Stimulated activated CD4-positive, alpha-beta T cell treated with anti-CD3 and anti-CD28 coated beads, Interleukin-15, amount 100 ng/mL, for 48 hours (primary cell): ENCODE measurements at places on chromosomes 12 and 14.

DNA sequence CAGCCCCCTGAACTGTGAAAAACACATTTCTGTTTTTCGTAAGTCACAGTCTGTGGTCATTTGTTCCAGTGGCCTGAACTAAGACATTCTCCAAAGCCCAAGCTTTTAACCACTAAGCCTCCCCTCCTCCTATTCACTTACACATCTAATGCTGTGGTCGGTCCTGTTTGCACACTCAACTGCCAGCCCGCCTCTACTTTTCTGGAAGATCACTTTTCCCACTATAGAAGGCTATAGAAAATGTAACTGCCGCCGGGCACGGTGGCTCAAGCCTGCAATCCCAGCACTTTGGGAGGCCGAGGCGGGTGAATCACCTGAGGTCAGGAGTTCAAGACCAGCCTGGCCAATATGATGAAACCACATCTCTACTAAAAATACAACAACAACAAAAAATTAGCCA, 524.7 kb upstream of the TMEM132C start:
- no peak for DNase-seq

- DNase-seq = no peak
Measured at GRCh38 chr14:104392396-104393198, 187.0 kb upstream of the C14orf180 start.

DNA sequence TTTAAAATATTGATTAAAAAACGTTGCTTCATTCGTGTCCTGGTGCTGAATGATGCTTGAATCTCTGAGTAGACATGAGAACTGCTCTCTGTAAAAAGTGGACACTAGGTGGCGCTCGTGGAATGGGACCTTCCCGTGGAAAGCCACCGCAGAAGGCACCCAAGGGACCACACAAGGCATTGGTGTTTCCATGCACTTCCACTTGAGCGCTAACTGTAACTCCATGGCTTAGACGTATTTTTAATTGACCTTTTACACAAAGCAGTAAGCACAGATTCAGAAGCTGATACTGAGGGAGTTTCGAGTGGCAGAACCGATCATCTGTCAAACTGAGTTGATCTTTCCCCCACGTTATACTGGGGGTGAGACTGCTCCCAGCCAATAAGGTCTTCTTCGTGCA, 135.3 kb downstream of the PRKCH start:
- DNase-seq = peak; percentile 80

GRCh38 chr12:14619741-14620501, 52.2 kb upstream of the PLBD1 start:
- no peak for DNase-seq

- no peak for DNase-seq
Measured at GRCh38 chr14:22319526-22320361, 269.3 kb downstream of the DAD1 start.

- no peak for DNase-seq
Measured at GRCh38 chr14:101556131-101556530, 5.2 kb upstream of the DIO3 start.

- no peak for DNase-seq
Measured at GRCh38 chr12:19095756-19096480, 33.6 kb upstream of the PLEKHA5 start.

GRCh38 chr12:103493199-103493598, 2.6 kb downstream of the C12orf42 start:
- no peak for DNase-seq

DNA sequence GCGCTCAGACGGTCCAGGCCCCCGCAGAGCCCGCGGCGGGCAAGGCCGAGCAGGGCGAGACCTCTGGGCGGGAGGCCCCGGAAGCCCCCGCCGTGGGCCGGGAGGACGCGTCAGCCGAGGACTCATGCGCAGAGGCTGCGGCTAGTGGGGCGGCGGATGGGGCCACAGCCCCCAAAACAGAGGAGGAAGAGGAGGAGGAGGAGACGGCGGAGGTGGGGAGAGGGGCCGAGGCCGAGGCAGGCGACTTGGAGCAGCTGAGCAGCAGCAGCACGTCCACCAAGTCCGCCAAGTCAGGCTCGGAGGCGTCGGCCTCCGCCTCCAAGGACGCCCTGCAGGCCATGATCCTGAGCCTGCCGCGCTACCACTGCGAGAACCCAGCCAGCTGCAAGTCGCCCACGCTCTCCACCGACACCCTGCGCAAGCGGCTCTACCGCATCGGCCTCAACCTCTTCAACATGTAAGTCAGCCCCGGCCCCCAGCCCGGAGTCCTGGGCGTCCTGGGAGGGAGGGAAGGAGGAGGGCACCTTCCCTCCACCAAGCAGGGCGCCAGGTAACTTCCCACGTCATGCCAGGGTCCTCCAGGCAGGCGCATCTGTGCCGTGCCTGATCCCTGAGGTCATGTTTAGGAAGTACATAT, 72.4 kb downstream of the IQSEC3 start:
- no peak for DNase-seq

GRCh38 chr12:22334410-22335100, at the start of gene ST8SIA1:
Gene ST8SIA1 (minus strand): TSS chr12:22334707. CDS start chr12:22334232, 475 bp downstream.
- DNase-seq = peak; percentile 15

- peak; percentile 22 for DNase-seq
Measured at GRCh38 chr12:10304161-10304574, 3.5 kb upstream of the KLRD1 start.

- no peak for DNase-seq
Measured at GRCh38 chr12:47268501-47269454, 189.0 kb upstream of the AMIGO2 start.

GRCh38 chr12:118377021-118377883, 897 bp downstream of the SUDS3 start:
- DNase-seq = no peak

GRCh38 chr12:124423761-124424515, 129.0 kb downstream of the RFLNA start:
- no peak for DNase-seq

- no peak for DNase-seq
Measured at GRCh38 chr12:76920172-76921099, 41.6 kb upstream of the CSRP2 start.

- no peak for DNase-seq
Measured at GRCh38 chr14:103279142-103280025, 54.7 kb upstream of the EIF5 start.

GRCh38 chr12:71222436-71222835, 64.6 kb upstream of the TSPAN8 start:
- no peak for DNase-seq

GRCh38 chr14:20436363-20436755, 393 bp upstream of the KLHL33 start:
- DNase-seq = no peak

- no peak for DNase-seq
Measured at GRCh38 chr12:70619471-70620152, 17.6 kb downstream of the PTPRB start.

DNA sequence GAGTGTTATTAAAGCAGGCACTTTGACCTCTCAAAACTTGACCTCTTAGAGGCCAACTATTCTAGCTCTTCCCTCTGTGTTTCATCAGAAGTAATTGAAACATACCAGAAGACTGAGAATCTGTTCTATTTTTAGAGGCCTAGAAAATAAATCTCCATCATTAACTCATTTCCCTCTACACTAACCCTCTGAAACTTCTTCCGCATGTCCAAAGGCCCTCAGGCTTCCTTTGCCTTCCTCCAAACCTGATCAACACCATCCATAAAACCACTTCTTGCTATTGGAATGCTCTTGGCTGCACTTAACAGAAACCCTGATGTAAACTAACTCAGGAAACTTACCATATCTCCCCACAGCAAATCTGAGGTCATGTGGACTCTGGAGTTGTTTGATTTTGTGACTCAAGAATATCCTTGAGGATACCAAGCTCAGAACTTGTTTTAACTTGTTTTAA, 196.4 kb downstream of the RPAP3 start:
- DNase-seq = no peak

- DNase-seq = no peak
Measured at GRCh38 chr14:76465664-76466063, 89.7 kb downstream of the ESRRB start.

DNA sequence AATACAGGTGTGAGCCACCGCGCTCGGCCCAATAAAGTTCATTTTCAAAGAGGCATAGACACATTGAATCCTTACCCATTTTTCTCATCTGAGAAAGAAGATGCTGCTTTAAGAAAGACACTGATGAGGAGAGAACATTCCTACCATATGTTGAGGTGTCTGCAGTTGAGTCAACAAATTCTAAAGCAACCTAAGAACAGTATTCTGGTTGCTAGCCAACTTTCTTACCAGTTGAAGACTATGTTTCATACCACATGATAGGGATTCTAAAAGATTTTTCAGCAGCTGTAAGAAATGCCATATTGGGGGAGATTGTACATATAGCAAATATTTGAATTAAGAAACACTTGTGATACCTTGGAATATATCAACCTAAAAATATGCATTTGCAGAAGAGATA, 160.1 kb downstream of the SRGAP1 start:
- no peak for DNase-seq
